Psoas muscle (tissue), 8 donors: ENCODE measurements at places on chromosomes 3 and 15. TPM values are rescaled to one million over a fixed set of nuclear protein-coding genes. Genes with fewer than 3 reads are reported as not detected.

Gene ATP13A5
- not detected for total RNA-seq

Gene DNAJC13
- 24.7 TPM for total RNA-seq

Gene CKMT1A
- total RNA-seq, result not detected

Gene ROPN1
- total RNA-seq, result not detected

Gene RGMA
- 139 TPM for total RNA-seq

Gene SNURF
- 23.5 TPM for total RNA-seq

Gene PCSK6
- total RNA-seq, result 32.7 TPM

Gene FNDC3B
- total RNA-seq, result 50.8 TPM

Gene SEMA3F
- 12.9 TPM for total RNA-seq

Gene GOLIM4
- 23.6 TPM for total RNA-seq

Gene PLA2G4E
- 0.24 TPM for total RNA-seq

Gene ADCY5
- 4.4 TPM for total RNA-seq

Gene THAP10
- total RNA-seq, result 1.6 TPM

Gene TBC1D21
- not detected for total RNA-seq

Gene ASB14
- total RNA-seq, result 10.2 TPM

Gene LTK
- 0.22 TPM for total RNA-seq

Gene GANC
- 22.3 TPM for total RNA-seq

Gene ZNF770
- total RNA-seq, result 47.6 TPM

Gene GOLGA6C
- not detected for total RNA-seq

Gene SV2B
- 10.1 TPM for total RNA-seq

Gene KPNA4
- 209 TPM for total RNA-seq

Gene ARGFX
- not detected for total RNA-seq

Gene ALDH1A2
- total RNA-seq, result 2.7 TPM

Gene CPNE9
- total RNA-seq, result not detected
